ENCODE measurements at places on chromosomes 5 and 9.

DNA sequence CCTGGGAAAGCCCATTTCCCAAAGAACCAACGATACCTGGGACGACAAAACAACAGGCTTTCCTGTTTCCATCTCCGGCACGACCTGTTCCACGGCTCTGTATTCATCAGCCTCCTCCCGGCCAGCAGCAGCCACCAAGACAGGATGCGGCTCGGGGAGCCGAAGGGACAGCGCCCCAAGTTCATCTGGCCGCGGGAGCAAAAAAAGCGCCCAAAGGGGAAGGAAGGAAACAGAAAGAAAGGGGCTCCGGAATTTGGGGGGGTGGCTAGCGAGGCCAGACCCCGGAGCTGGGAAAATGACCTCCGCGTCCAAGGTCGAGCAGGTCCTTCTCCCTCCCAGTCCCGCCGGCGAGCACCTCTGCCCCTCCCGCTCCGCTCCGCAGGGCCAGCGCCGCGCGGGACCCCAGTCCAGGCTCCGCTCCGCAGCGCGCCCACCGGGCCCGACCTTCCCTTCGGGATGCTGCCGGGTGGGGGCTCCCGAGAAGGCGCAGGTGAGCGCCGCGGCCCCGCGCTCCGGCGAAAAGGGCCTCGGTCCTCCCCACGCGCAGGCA lies 608 bp downstream of the ELOVL7 start:
- no peak for DNase-seq

DNA sequence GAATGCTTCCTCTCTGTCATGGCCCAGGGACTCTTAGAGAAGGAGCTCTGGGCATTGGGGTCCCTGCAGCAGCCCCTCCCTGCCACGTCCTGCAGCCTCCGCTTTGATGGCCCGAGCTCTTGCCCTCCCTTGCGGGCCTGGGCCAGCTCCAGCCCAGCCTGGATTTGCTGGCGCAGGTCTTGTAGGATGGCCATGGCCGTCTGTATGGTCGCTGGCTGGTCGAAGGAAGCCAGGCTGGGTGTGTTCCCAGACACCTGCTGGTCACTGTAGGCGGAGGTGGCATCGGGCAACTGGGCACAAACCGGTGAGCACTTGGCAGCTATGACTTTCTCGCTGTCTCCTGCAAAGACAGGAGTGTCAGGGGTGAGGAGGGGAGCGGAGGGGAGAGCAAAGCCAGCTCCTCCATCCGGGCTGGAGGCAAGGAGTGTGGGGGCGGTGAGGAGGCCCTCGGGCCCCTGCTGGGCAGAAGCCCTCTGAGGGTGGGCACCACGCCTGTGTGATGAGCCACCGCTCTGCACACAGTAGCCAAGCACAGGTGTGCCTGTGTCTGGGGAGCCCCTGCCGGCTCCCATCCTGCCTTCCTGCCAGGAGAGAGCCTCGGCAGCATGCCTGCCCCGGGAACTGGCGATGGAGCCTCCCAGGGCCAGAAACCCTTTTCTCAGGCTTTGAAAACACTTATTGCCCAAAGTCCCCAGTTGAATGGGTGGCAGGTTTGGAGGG lies 12.4 kb downstream of the CCDC187 start:
- DNase-seq = no peak

GRCh38 chr5:151125421-151125820 lies 32.2 kb downstream of the ANXA6 start:
- no peak for DNase-seq

DNA sequence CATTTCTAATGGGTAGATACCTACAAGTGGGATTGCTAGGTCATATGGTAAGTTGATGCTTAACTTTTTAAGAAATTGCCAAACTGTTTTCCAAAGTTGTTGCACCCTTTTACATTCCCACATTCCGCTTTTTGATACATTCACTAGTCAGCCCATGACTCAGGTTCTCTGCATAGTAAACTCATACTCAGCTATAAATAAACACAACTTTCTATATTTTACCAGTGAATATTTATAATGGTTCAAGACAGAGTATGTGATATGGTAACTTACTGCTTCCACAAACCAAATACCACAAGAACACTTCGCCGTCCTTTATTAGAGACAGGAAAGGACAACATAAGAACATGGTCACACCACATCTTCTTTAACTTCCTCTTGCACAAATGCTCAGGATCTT lies 54.0 kb downstream of the PLPP1 start:
- DNase-seq = no peak

GRCh38 chr5:180060192-180060591 lies 11.4 kb downstream of the RNF130 start:
- no peak for DNase-seq

GRCh38 chr9:90956026-90956810 lies 154.6 kb downstream of the SYK start:
- no peak for DNase-seq

- DNase-seq = no peak
Measured at GRCh38 chr9:112380102-112380824, at the start of gene HSDL2. Gene HSDL2, plus strand, starts transcription at chr9:112380108. Its CDS starts 56 bp downstream, at chr9:112380164.

GRCh38 chr9:26157411-26157810 lies 479.2 kb upstream of the TUSC1 start:
- no peak for DNase-seq

GRCh38 chr9:133684121-133684935 lies 48.2 kb downstream of the DBH start:
- no peak for DNase-seq

DNA sequence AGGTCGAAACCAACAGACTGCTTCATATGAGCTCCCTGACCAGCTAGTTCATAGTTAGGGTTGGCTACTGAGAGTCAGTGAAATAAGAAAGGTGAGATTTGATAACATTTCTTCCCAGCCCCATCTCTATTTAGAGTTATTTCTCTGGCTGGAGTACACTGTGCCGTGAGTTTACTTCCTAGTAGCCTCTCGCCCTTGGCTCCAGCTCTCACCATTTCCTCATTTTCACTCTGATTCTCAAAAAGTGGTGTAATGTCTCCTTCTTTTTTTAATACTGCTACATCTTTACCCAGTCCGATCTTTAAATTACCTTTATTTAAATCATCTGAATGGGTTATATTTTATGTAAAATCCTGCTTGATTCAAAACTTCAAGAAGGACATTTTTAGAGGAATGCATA lies 100.4 kb upstream of the FAM174A start:
- no peak for DNase-seq

GRCh38 chr5:151082282-151082902 lies 1.6 kb upstream of the TNIP1 start:
- peak; percentile 31 for DNase-seq

- no peak for DNase-seq
Measured at GRCh38 chr5:153749960-153750359, 259.5 kb downstream of the GRIA1 start.

GRCh38 chr5:45609661-45610060 lies 86.5 kb downstream of the HCN1 start:
- no peak for DNase-seq

Measured in NCI-H460 (cell line).